ENCODE measurements at places on chromosomes 7 and 10.
A peak's percentile ranks its signal among the peaks of the same experiment; 100 is the strongest.

DNA sequence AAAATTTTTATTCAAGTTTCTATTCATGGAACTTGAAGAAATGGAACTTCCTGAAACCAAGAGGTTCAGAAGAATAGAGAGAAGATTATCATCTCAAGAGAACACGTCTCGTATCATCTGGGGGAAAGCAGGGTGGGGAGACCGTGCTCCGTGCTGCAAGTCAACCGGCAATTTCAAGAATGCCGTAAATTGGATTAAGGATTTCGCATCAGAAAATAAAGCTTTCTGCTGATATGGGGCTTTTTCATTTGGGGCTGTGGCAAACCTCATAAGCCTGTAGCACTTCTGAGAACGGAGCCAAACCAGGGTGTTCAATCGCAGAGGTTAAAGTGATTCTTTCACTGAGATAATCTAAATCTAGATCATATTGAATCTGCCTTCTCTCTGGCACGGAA is 150.1 kb upstream of the NPS start:
- DNase-seq: no peak

GRCh38 chr7:81407094-81407493 is 362.8 kb downstream of the HGF start:
- no peak for DNase-seq

DNA sequence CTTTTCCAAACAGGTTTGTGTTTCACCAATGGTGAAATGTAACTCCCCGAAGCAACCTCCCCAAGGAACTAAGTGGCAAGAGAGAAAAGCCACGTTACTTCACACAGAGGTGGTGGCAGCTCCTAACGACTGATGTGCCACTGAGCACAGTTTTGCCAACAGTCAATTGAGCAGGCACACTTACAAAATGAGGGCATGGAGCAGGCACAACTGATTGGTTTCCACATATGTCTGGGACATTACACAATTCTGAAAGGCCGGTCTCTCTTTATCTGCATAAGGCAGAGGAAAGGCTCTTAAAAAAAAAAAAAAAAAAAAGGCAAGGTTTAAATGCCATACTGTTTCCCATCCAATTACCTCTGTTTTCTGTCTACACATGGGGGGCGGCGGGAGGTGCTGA is 86.7 kb downstream of the GFRA1 start:
- no peak for DNase-seq

DNA sequence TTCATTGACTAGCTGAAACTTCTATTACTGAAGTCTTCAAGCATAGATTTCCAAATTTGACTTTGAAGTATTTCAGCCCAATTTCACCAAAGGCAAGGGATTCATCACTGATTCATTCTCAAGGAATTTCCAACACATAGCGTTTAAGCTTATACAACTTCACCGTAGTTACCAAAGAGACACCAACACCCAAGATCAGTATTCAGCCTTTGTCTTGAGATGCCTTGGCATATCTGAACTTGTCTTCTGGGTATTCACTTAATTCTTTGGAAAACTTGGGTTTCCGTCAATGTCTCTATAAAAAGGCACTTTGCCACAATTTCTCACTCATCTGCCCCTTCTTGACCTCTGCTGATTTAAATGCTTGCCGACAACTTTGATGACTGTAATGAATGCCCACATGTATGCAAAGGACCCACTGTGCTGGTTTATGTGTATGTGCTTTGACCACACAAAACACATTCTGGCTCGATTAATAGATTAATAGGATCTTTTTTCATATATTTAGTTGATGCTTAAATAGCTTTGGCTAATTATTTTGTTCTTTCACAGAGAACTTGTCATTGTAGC is 49.6 kb downstream of the TES start:
- DNase-seq: no peak

DNA sequence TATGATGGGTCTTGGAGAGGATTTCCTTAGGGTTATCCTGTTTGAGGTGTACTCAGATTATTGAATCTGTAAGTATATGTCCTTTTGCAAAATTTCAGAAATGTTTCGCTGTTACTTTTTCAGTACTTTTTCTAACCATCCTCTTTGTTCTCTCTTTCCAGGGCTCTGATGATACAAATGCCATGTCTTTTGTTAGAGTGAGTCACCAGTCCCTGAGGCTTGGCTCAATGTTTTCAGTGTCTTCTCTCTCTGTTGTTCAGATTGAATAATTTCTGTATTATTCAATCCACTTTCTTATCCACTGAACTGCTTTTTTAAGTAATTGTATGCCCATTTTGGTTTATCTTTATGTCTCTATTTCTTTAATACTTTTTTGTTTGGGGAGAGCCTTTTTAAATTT is 449.4 kb downstream of the TNS3 start:
- no peak for DNase-seq

DNA sequence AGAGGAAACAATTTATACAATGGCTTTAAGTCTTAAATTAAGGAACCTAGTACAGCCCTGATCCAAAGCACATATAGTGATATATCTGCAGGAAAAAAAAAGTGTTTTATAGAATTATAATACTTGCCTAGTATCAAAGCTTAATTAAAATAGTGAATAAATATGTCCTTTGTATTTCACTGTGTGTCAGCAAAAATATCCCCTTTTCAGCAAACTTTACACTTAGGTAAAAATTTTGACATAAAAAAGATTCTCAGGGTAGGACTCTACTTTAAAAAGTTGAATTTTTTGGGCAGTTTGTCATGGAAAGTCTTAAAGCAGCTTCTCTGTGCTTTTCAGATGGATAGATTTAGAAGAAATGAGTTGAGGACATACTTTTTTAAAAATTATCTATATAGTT is 12.7 kb upstream of the NEBL start:
- no peak for DNase-seq

- no peak for DNase-seq
Measured at GRCh38 chr7:120780938-120781337, 77.0 kb downstream of the TSPAN12 start.

GRCh38 chr10:101322266-101323108 is 31.5 kb upstream of the BTRC start:
- no peak for DNase-seq

- DNase-seq: no peak
Measured at GRCh38 chr7:33774762-33775523, 130.4 kb upstream of the BMPER start.

- DNase-seq: no peak
Measured at GRCh38 chr10:121942749-121943416, 15.1 kb upstream of the ATE1 start.

GRCh38 chr10:84354623-84355022 is 26.2 kb downstream of the CCSER2 start:
- no peak for DNase-seq

GRCh38 chr10:126073606-126074005 is 177.2 kb downstream of the FANK1 start:
- DNase-seq: no peak

DNA sequence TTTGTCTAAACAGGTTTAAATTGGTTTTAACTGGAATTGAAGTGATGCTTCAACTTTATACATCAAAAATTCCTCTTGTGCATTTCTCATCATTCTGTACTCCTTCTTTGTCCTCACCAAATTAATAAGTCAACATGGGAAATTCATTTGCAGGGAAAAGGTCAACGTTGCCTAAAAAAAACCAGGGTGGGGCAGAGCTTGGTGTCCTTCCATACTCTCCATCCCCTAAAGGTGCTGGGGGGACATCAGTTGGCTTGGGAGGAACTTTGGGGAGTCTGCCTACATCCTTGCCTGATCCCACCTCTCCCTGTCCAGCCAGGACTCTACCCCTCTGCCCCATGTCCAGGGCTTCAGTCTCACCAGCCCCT is 34.1 kb upstream of the SLC26A3 start:
- DNase-seq: no peak

GRCh38 chr10:18607503-18608378 is 43.6 kb downstream of the NSUN6 start:
- peak; percentile 42 for DNase-seq

DNA sequence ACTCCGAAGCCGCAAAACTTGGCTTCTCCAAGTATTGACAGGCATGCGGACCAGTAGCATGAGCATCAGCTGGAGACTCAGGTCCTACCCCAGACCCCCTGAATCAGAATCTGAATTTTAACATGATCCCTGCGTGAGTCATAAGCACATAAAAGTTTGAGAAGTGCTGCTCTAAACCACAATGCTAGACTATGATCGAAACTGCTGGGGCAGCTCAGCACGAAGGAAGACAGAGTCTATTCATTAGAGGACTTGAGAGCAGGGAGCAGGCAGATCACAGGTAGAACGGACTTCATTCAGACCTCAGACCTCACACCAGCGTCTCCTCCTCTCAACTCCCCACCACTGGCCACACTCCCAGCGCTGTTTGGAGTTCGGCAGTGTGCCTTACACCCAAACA is 16.9 kb downstream of the CAMK2G start:
- DNase-seq: no peak

GRCh38 chr7:118288098-118288497 is 63.6 kb downstream of the ANKRD7 start:
- DNase-seq: no peak

GRCh38 chr7:28180364-28181147 is at the start of gene JAZF1:
JAZF1 (minus strand) TSS chr7:28180795.
- DNase-seq: peak; percentile 47

GRCh38 chr7:157017149-157017548 is 6.7 kb upstream of the MNX1 start:
- DNase-seq: no peak

All from NCI-H1694 treated with DMSO at 0.1 percent for 48 hours (cell line).